ENCODE measurements at places on chromosomes 5 and 9. TPM values are rescaled to one million over a fixed set of nuclear protein-coding genes. Genes with fewer than 3 reads are reported as not detected.

Gene PAPPA
- 3.2 TPM for total RNA-seq

Gene OGN
- 2.6 TPM for total RNA-seq

Gene LIX1
- 12.0 TPM for total RNA-seq

Gene SPARC
- 2,896 TPM for total RNA-seq

Gene BHMT2
- not detected for total RNA-seq

Gene PCA3
- total RNA-seq: not detected

DNA sequence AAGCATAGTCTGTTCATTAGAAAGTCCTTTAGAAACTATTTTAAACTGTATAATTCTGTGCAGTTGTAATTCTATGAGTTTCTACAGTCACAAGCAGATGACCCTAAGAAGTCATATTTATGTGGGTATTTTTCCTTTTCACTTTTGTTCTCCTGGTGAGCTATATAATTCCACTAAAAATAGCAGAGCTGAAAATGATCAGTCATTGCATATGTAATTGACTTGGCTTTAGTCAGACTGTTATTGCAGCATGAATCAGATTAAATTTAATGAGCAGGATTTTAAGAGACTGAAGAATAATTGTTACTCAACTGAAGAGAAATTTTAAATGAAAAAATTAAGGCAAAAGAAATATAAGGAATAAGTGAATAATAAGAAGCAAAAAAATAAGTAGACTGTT is 108.5 kb downstream of the MTREX start:
- DNase-seq: no peak
- peak overlapping the region; percentile 1 for H3K27ac ChIP-seq
- H3K27me3 ChIP-seq: no peaks in the 10 kb centered on the region
- H3K36me3 ChIP-seq: peaks cover 17% of the 10 kb centered on the region
- H3K4me3 ChIP-seq: no peak overlapping the region

GRCh38 chr5:75622564-75622963 is 11.3 kb downstream of the ANKDD1B start:
- H3K36me3 ChIP-seq: no peaks in the 10 kb centered on the region
- DNase-seq: no peak
- no peak overlapping the region for H3K27ac ChIP-seq
- H3K4me1 ChIP-seq: peaks cover 41% of the 10 kb centered on the region

DNA sequence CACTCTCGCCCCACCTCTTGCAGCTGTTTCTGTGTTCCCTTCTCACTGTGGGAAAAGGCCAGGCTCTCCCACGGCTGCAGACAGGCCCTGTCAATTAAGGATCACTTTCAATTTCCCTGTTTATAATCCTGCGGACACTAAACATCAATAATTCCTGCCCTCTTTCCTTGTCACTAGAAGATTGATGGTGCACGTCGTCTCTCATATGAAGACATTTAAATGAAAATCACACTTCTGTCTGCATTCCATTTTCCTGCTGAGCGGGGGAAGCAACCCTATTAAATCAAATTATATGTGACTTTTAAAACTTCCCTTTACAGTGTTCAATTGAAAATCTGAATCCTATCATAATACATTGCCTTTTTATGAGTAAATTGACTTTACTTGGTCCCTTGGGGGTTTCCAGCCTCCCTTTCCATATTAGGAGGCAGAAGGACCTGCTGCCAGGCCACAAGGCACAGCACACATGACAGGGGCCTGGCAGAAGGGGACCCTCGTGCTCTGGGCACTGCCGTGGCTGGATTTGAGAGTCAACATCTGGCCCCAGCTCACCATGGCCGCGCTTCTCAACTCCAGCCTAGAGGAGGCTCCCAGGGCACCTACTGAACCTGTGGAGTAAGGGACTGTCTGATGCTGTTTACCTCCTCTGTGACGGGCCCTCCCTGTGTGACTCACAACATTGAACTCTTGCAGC is 311.0 kb upstream of the IRX4 start:
- H3K4me3 ChIP-seq: no peak overlapping the region
- H3K27me3 ChIP-seq: peaks cover 74% of the 10 kb centered on the region
- DNase-seq: no peak
- peaks cover 8% of the 10 kb centered on the region for H3K4me1 ChIP-seq

- peak overlapping the region; percentile 88 for H3K27ac ChIP-seq
- peaks cover 19% of the 10 kb centered on the region for H3K36me3 ChIP-seq
- peak overlapping the region; percentile 75 for H3K4me3 ChIP-seq
- H3K27me3 ChIP-seq: no peaks in the 10 kb centered on the region
- peaks cover 14% of the 10 kb centered on the region for H3K4me1 ChIP-seq
- no peak for DNase-seq
These were observed 19.7 kb downstream of the DNAJA1 start for GRCh38 chr9:33044677-33045282.

- H3K4me1 ChIP-seq: peaks cover 31% of the 10 kb centered on the region
- H3K4me3 ChIP-seq: no peak overlapping the region
- no peak for DNase-seq
- peak overlapping the region; percentile 18 for H3K27ac ChIP-seq
- H3K36me3 ChIP-seq: no peaks in the 10 kb centered on the region
These were observed 195.8 kb downstream of the EFNA5 start for GRCh38 chr5:107474716-107475489.

DNA sequence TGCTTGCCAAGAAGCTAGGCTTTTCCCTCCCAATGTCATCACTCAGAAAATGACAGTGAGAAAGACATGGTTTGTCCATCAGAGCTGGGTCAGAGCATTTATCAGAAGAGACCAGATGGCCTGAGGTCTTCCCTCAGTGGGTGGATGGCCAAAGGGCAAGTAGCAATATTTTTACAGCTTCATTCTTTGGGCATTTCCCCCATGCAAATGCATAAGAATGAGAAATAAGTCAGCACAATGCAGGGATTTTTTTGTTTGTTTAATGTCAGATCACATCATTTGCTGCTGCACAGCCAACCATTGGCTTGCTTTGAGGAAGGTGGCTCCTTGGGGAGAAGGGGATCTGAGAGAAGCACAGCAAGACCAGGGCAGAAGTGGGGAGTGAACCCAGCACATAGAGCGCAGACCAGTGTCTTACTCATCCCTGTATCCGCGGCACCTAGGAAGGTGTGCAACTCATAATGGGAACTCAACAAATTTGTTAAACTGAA is 209.6 kb downstream of the SEMA6A start:
- DNase-seq: no peak
- H3K27ac ChIP-seq: no peak overlapping the region
- H3K4me3 ChIP-seq: no peak overlapping the region
- H3K4me1 ChIP-seq: peaks cover 16% of the 10 kb centered on the region
- no peaks in the 10 kb centered on the region for H3K36me3 ChIP-seq
